ENCODE measurements at places on chromosomes 2 and 18. TPM values are rescaled to one million over a fixed set of nuclear protein-coding genes. Genes with fewer than 3 reads are reported as not detected.

The ALLC gene
- not detected for total RNA-seq

- no peak overlapping the region for H3K4me3 ChIP-seq
- no peaks in the 10 kb centered on the region for H3K36me3 ChIP-seq
Observed at GRCh38 chr2:60959501-60959900, 58.0 kb upstream of the PEX13 start.

The DSG2 gene
- 1.7 TPM for total RNA-seq

GRCh38 chr2:156077041-156077742 is 255.3 kb downstream of the NR4A2 start:
- DNase-seq, result no peak
- no peaks in the 10 kb centered on the region for H3K36me3 ChIP-seq
- H3K4me3 ChIP-seq, result no peak overlapping the region
- no peak overlapping the region for H3K27ac ChIP-seq
- no peaks in the 10 kb centered on the region for H3K4me1 ChIP-seq

DNA sequence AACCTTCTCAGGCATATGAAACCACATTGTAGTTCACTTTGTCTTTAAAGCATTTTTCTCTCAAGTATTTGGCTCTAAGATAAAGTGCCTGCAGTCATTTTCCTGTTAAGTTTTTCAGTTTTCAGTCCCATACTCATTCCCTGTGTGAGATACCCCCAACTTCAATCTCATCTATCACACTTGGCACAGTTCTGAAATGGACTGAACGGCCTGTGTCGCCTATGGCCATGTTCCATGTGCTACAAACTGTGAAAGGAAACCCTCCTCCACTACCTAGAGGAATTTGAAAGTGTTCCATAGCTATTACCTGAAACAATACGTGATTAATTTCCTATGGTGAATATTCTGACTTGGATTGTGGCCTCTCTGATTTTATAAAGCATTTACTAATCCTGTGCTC is 319.1 kb downstream of the CTNNA2 start:
- no peaks in the 10 kb centered on the region for H3K4me1 ChIP-seq
- H3K27me3 ChIP-seq, result no peaks in the 10 kb centered on the region
- no peak overlapping the region for H3K27ac ChIP-seq
- no peak overlapping the region for H3K4me3 ChIP-seq
- DNase-seq, result no peak
- no peaks in the 10 kb centered on the region for H3K36me3 ChIP-seq

The GCKR gene
- under 0.01 TPM for total RNA-seq

The VIT gene
- under 0.01 TPM for total RNA-seq

DNA sequence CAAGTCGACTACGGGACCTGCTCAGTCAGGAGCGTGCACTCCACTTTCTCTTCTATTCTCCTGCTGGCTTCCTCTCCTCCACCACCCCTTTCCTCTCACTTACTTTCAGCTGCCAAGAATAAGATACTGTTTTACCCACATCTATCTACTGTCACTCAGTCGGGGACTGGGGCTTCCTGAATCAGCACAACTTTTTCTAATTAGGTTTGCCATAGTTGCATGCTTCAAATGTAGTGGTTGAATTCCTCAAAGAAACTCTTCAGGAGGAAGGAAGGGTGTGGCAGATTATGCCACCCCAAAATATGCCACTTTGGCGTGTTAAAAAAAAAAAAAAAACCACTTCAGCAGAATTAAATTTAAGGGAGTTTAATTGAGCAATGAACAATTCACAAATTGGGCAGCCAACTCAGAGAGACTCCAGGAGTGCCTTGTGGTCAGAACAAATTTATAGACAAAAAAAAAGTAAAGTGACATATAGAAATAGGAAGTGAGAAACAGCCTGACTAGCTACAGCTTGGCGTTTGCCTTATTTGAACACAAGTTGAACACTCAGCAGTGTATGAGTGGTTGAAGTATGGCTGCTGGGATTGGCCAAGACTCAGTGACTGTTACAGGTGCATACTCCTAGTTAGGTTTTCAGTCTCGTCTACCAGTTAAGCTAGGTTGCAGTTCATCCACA is 32.5 kb upstream of the RMDN2 start:
- DNase-seq, result no peak
- no peak overlapping the region for H3K27ac ChIP-seq
- no peaks in the 10 kb centered on the region for H3K36me3 ChIP-seq
- 0 out of 2 replicates have a peak, but pooled peaks cover 4% of the 10 kb centered on the region for H3K27me3 ChIP-seq
- H3K4me3 ChIP-seq, result no peak overlapping the region

The SGO2 gene
- total RNA-seq, result 6.3 TPM

GRCh38 chr2:119304847-119305246 is 61.8 kb downstream of the C2orf76 start:
- no peaks in the 10 kb centered on the region for H3K36me3 ChIP-seq
- H3K4me3 ChIP-seq, result no peak overlapping the region
- no peaks in the 10 kb centered on the region for H3K4me1 ChIP-seq
- no peaks in the 10 kb centered on the region for H3K27me3 ChIP-seq

- H3K27me3 ChIP-seq, result peaks cover 6% of the 10 kb centered on the region
- DNase-seq, result peak; percentile 12
- H3K27ac ChIP-seq, result peak overlapping the region; percentile 94
- peaks cover 10% of the 10 kb centered on the region for H3K4me1 ChIP-seq
- H3K4me3 ChIP-seq, result peak overlapping the region; percentile 94
Observed at GRCh38 chr2:219570924-219571310, 422 bp downstream of the OBSL1 start.

GRCh38 chr2:207515671-207516070 is 14.1 kb upstream of the CREB1 start:
- peaks cover 10% of the 10 kb centered on the region for H3K4me1 ChIP-seq
- H3K4me3 ChIP-seq, result no peak overlapping the region
- H3K27ac ChIP-seq, result no peak overlapping the region
- DNase-seq, result no peak
- no peaks in the 10 kb centered on the region for H3K36me3 ChIP-seq
- no peaks in the 10 kb centered on the region for H3K27me3 ChIP-seq

The MAL gene
- total RNA-seq, result not detected

DNA sequence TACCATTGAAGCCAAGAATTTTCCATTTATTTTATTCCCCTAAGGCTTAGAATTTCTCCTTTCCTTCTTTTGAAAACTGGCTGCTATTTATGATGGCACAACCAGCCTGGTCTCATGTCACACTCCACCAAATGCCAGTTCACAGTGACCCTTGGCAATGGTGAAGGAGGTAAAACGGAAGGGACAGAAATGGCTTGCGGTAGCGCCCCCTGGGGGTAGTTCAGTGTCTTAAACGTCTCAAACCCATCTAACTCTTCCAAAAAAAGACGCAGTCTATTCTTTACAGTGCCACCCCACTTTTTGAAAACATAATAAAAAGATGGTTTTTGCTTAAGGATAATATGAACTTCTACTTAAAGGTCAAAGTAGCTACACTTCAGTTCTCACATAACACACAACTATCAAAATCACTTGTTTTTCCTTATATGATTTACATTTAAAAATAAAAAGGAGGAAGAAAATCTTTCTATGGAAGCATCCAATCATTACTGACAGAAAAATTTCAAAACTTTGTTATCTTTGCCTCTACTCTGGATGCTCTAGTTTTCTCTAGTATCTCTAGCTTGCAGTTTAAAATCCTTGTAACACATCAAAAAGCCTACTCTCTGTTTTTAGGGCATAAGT is 28.0 kb downstream of the PNO1 start:
- no peak overlapping the region for H3K27ac ChIP-seq
- H3K4me3 ChIP-seq, result no peak overlapping the region
- no peaks in the 10 kb centered on the region for H3K27me3 ChIP-seq
- peaks cover 11% of the 10 kb centered on the region for H3K36me3 ChIP-seq
- peak; percentile 34 for DNase-seq
- H3K4me1 ChIP-seq, result no peaks in the 10 kb centered on the region

DNA sequence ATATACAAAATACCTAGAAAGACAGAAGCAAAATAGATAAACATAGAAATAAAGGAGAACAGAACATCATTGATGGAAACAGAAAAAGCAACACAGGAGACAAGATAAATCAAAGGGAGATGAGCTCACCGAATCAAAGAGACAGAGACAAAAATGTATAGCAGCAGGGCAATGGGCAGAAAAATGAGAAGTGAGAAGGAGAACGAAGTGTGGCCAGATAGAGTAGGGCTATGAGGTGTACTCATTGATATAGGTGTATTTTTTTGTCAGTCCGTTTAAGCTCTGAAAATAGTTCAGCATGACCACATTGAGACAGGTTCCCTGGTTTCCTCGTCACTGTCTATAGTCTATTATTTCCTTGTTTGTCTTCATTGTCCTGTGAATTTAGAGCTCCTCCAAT is 55.1 kb downstream of the SP100 start:
- H3K36me3 ChIP-seq, result peaks cover 22% of the 10 kb centered on the region
- H3K4me1 ChIP-seq, result no peaks in the 10 kb centered on the region
- H3K27ac ChIP-seq, result no peak overlapping the region
- no peak for DNase-seq

DNA sequence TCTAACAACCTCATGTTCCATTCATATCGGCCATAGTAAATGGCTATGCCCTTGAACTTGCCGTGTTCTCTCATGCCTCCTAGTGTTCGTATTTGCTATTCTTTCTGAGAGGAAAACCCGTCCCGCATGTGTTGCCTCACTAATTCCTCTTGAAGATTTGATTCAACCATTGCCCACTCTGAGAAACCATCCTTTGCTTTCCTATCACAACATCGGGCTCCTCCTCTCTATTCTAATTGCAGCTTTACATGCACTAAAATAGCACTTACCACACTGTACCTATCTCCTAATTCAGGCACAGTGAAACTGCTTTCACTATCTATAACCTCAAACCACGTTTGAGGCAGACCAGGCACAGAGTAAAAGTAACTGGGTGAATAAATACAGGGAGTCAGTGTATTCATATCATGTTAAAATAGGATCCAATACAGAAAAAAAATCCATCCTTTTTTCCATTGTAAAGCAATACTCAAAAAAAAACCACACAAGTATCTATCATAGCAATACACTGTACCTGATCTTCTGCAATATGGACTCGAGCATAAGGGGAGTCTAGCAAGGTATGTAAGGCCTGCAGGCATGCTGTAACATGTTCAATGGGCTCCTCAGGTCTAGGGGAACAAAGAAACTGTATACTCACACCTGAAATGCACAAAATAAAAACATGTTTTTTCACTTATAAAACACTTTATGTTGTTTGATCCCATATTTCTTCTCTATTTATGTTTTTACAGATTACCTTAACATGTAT is 39.0 kb upstream of the STRN start:
- no peaks in the 10 kb centered on the region for H3K27me3 ChIP-seq
- peak; percentile 23 for DNase-seq
- peaks cover 17% of the 10 kb centered on the region for H3K36me3 ChIP-seq
- H3K27ac ChIP-seq, result no peak overlapping the region
- peaks cover 2% of the 10 kb centered on the region for H3K4me1 ChIP-seq
- no peak overlapping the region for H3K4me3 ChIP-seq

The C2orf80 gene
- not detected for total RNA-seq

- H3K4me3 ChIP-seq, result no peak overlapping the region
- H3K27me3 ChIP-seq, result peaks cover 2% of the 10 kb centered on the region
- H3K4me1 ChIP-seq, result peaks cover 4% of the 10 kb centered on the region
- DNase-seq, result no peak
- no peak overlapping the region for H3K27ac ChIP-seq
- H3K36me3 ChIP-seq, result no peaks in the 10 kb centered on the region
Observed at GRCh38 chr2:1618191-1618961, 125.9 kb downstream of the PXDN start.

- H3K36me3 ChIP-seq, result peaks cover 2% of the 10 kb centered on the region
- H3K4me1 ChIP-seq, result no peaks in the 10 kb centered on the region
- no peak for DNase-seq
- no peak overlapping the region for H3K27ac ChIP-seq
- H3K27me3 ChIP-seq, result no peaks in the 10 kb centered on the region
Observed at GRCh38 chr2:171966235-171966634, 33.5 kb upstream of the METAP1D start.

- no peak for DNase-seq
- no peaks in the 10 kb centered on the region for H3K4me1 ChIP-seq
- no peak overlapping the region for H3K4me3 ChIP-seq
- no peak overlapping the region for H3K27ac ChIP-seq
Observed at GRCh38 chr2:16407358-16407757, 258.3 kb downstream of the CYRIA start.

The TNFAIP6 gene
- total RNA-seq, result 2.2 TPM

The UGT1A10 gene
- total RNA-seq, result not detected

DNA sequence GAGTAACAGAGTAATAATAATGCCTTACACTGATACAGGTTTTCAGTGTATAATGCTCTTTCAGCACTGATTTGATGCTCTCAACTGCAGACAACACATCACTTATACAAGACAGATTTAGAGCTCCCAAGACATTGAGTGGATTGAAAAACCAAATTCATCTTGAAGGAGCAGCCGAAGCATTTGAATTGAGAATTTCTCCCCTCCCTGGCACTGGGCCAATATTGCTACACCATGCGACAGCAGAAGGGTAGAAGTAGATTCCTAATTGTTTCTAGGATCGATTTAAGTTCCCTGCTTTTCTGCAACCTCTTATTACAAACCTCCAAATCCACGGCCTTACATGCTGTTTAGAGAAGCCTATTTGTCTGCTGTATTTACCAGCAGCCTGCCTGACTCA is 15.5 kb downstream of the CENPA start:
- H3K36me3 ChIP-seq, result peaks cover 2% of the 10 kb centered on the region
- H3K4me3 ChIP-seq, result no peak overlapping the region
- no peak overlapping the region for H3K27ac ChIP-seq
- no peak for DNase-seq
- no peaks in the 10 kb centered on the region for H3K27me3 ChIP-seq
- no peaks in the 10 kb centered on the region for H3K4me1 ChIP-seq

The SP5 gene
- total RNA-seq, result not detected

The PIKFYVE gene
- total RNA-seq, result 31.4 TPM

GRCh38 chr2:200274116-200275075 is 32.1 kb upstream of the SPATS2L start:
- peak; percentile 44 for DNase-seq
- H3K4me1 ChIP-seq, result no peaks in the 10 kb centered on the region
- H3K27ac ChIP-seq, result no peak overlapping the region
- no peaks in the 10 kb centered on the region for H3K36me3 ChIP-seq

The SFTPB gene
- total RNA-seq, result not detected

The CAPN14 gene
- under 0.01 TPM for total RNA-seq

The SLC30A3 gene
- total RNA-seq, result under 0.01 TPM

DNA sequence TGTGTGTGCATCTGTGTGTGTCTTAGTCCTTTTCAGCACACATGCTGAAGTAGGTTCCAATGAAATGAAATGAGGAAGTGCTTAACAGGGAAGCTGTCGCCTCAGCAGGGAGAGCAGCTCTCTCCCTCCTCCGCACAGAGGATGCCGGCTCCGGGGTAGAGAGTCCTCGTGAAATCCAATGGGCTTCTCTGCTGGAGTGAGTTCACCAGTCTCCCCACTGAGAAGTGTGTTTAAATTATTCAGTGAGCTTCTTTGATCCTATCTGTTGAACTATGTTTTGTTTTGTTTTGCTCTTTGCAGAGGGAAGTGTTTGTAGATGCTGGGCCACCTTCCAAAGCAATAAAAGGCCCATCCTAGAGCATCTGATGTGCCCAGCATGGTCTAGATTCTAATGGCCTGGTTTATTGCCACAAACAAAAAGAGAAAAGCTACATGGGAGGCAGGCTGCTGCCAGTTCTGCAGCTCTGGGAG is 6.7 kb downstream of the PPP1R7 start:
- peaks cover 5% of the 10 kb centered on the region for H3K4me1 ChIP-seq
- H3K36me3 ChIP-seq, result peaks cover 30% of the 10 kb centered on the region
- no peak for DNase-seq
- H3K27ac ChIP-seq, result no peak overlapping the region
- no peak overlapping the region for H3K4me3 ChIP-seq
- no peaks in the 10 kb centered on the region for H3K27me3 ChIP-seq

The HRH4 gene
- not detected for total RNA-seq
